ENCODE measurements at places on chromosomes 1 and 21.

GRCh38 chr1:213256438-213257087 lies 205.5 kb downstream of the RPS6KC1 start:
- DNase-seq = no peak

- DNase-seq = no peak
These were observed 11.9 kb upstream of the HYI start for GRCh38 chr1:43465505-43466067.

GRCh38 chr1:211336161-211336560 lies 9.5 kb downstream of the TRAF5 start:
- DNase-seq = peak; percentile 30

DNA sequence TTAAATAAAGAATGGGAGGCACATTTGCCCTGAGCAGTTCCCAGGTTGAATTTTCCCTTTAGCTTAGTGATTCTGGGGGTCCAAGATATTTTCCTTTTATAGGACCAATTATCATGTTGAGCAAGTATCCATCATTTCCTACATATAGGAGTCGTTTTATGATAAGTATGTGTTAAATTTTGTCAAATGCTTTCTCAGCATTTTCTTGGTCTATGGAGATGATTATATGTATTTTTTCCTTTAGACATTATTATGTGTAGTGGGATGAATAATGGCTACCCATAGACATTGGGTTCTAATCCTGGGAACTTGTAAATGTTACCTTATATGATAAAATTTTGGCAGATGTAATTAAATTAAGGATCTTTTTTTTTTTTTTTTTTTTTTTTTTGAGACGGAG lies 128.7 kb downstream of the LMO4 start:
- DNase-seq = no peak

- DNase-seq = no peak
These were observed 254.8 kb downstream of the OLFM3 start for GRCh38 chr1:101741910-101742309.
